ENCODE measurements at places on chromosomes 6 and 20.

GRCh38 chr6:132526461-132526860 is 11.6 kb upstream of the TAAR9 start:
- DNase-seq, result no peak

DNA sequence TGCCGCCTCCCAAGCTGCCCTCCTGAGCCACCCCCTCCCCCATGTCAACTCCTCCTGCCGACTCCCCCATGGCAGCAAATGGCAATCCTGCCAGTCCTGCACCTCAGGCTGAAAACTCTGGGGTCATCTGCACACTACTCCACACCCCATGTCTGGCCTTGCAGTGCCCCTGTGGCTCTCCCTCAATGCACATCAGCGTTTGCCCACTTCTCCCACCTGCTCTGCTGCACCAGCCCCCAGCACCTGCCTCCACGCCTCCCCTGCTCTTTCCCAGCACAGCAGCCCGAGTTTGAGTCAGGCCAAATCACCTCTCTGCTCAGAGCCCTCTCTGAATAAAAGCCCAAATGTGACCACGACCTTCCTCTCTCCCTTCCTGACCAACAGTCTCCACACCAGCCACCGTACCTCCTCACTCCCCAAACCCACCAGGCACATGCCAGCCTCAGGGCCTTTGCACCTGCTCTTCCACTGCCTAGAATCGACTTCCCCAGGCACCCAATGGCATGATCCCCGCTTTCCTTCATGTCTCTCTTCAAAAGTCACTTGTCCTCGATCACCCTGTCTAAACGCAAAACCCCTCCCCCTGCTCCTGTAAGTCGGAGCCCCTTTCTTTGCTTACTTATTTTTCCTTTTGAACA is 4.3 kb downstream of the PXDC1 start:
- no peak for DNase-seq

DNA sequence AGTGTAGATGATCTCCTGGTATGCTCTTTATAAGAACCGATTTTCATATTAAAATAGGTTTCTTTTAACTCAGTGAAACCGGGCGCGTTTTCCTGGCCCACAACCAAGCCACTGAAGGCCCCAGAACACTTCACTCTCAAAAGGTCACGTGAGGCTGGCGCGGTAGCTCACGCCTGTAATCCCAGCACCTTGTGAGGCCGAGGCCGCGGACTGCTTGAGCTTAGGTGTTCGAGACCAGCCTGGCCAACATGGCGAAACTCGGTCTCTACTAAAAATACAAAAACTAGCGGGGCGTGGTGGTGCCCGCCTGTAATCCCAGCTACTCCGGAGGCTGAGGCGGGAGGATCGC is 402 bp upstream of the TAF8 start:
- DNase-seq, result no peak

DNA sequence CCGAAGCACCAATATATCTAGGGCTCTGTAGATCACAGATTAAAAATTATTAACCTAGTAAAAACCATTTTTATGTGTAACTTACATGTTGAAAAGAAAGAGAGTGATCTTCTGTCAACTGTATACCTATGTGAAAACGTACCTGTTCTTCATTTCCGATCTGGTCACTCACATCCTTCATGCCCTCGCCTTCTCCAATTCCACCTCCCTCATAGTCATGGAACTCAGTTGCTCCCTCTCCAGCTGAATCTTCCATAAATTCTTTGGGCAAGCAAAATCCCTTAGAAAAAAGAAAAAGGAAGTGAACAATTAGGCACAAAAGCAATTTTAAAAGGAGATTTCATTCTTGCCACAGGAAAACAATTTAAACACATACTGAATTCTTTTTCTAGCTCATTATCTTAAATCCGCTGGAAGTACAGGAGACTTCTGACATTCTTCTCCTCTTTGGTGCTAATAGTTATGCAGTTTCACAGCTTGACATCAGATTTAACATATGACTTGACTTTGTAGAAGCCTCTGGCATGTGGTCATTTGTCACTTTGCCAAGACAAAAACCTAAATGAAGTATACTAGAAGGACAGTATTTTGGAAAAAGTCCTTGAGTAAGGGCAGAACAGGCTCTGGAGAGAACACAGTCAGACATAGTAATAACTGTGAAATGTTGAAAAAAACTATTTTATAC is 29.5 kb upstream of the LYRM2 start:
- DNase-seq, result no peak

DNA sequence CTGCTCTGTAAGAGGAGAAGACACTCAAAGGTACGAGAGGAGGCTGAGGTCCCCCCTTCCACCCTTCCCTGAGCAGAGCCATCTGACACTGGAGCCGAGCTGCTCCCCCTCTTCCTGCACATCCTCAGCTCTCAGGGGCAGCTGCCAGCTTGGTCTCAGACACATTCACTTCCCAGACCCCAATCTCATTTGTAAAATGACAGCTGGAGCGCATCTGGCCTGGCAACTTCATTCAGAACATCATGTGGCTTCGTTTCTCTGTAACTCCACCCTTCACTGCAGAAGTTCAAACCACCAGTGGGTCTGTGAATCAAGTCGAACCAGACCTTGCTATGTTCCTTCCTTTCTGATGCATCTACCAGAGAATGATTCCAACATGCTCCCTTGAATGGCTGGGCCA is 145.6 kb upstream of the CDH4 start:
- DNase-seq, result no peak

DNA sequence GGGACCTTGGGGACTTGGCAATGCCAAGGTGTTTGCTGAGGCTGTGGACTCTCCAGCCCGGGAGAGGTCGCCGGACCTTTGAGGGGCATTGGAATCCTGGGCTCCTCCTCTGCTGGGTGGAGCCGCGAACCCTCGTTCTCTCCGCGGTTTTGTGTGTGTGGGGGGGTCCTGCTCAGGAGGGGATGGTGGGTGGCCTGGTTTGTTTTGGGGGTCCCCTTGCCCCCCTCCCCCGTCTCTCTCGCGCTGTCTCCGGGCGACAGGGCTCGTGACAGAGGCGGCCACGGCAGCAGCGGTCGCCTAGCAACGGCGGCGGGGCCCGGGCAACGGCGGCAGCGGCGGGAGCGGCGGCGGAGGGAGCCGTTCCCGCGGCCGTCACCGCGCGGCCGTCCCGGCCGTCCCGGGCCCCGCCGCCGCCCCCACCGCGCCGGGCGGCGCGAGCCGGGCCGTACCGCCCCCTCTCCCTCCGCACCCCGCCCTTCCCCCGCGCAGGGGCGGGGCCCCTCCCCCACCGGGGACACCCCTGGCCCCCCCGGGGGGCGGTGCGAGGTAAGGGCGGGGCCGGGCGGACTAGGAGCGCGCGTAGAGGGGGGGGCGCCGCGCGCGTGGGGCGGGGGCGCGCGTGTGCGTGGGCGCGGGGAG is 7.8 kb downstream of the SYNGAP1 start:
- no peak for DNase-seq

DNA sequence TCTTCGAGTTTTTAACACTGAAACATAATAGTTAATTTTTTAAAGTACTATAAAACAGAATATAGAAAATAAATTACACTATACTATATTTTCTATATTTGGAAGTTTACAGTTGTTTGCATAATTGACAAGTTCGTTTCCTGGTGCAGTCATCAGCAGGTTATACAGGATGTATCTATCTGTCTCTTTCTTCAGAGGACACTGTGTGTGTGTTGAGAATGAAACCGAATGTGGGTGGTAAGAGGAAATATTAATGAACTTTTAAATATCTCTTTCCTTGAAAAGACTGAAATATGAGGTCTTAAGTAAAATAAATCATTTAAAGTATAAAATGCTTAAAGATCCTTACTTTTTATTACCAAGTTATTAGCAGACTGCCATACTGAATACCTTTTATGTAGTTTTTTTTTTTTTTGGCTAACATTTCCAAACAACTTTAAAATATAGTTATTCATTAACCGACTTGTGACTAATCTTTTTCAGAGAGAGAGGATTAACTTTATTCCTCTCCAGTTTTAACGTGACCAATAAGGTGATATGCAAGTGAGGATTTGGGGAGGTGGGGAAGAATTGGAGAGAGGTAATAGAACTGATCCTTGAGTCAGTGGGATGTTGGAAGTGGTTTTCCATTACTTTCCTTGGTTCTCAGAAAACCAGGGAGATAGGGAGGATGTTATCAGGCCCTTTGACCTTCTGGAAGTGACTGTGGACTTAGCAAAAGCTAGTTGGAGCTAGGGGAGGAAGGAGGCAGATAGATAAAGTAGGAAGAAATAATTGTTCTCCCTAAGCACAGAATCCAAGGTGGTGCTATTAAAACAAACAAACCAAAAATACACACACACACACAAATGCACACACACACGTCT is 380.0 kb upstream of the FLRT3 start:
- no peak for DNase-seq

- DNase-seq, result no peak
Measured at GRCh38 chr6:128070406-128070805, 169.5 kb upstream of the THEMIS start.

GRCh38 chr20:57350081-57350710 is 859 bp upstream of the RAE1 start:
- DNase-seq, result no peak

GRCh38 chr6:135506270-135506997 is 8.9 kb upstream of the AHI1 start:
- no peak for DNase-seq

DNA sequence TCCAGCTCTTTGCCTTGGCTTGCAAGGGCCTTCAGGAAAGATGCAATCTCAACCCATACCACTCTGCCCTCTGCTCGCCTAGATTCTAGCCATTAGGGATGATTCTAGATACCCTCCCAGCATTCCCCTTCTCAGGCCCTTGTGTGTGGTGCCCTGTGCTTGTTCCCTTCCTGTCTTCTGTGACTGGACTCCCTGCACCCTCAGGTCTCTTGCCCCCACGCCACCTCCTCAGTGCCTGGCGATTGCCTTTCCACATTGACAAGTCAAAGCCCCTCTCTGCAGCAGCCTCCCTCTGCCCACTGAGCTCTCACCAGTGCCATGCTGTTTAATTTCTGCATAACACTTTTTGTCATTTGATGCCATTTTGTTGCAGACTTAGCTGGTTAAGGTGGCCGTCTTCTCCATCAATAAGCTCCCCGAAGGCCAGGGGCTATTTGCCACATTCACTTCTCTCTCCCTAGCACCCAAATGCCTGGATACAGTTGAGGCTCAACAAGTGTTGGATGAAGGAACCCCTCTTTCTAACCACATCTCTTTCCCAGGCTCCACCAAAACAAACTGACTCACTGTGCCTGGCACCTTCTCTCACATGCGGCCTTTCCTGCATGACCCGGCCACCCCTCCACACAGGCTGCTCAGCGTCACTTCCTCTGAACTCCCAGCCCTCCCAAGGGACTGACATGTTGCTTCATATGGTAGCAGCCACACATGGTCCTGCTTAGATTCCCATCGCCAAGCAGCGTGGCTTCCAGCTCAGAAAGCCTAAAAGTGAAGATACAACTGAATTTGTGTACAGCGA is 4.6 kb upstream of the TXNDC5 start:
- no peak for DNase-seq

DNA sequence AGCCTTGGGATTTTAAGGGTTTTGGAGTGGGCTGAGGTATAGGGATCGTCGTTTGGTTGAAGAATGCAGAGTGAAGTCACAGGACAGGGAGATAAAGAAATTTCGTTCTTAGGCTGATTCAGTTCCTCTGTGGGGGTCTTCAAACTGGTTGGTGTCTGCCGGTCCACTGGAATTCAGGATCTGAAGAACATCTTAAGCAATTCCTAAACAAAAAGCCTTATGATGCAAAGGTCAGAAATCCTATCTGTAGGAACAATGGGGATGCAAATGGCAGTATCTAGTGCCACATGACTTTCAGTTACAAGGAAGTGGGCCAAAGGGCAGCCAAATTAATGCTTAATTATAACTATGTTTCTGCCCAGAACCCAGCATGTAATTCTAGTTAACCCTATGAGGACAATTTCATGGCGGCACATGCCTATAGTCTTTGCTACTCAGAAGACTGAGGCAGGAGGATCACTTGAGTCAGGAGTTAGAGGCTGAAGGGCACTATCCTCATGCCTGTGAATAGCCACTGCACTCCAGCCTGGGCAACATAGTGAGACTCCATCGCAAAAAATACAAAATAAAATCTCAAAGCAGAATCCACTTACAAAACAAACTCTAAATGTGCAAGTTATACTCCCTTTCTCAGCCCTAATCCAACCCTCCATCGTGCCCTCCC is 4.6 kb upstream of the SLC2A10 start:
- no peak for DNase-seq

DNA sequence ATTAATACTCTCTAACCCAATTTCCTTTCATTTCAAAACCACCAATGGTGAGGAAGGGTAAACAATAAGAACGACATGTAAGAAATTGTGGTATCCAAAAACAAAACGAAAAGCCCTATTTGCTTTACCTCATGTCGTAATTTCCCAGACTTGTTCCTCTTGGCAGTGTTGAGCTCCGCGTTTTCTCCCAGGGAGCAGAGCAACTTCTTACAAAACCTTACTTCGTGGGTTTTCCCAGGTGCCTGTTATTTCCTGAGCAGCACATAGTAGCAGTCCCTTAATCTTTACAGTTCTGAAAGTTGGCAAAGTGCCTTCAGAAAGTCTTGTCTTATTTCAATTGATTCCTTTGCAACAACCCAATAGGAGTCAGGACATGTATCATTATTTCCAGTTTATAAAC is 207.9 kb upstream of the MARCKS start:
- no peak for DNase-seq

DNA sequence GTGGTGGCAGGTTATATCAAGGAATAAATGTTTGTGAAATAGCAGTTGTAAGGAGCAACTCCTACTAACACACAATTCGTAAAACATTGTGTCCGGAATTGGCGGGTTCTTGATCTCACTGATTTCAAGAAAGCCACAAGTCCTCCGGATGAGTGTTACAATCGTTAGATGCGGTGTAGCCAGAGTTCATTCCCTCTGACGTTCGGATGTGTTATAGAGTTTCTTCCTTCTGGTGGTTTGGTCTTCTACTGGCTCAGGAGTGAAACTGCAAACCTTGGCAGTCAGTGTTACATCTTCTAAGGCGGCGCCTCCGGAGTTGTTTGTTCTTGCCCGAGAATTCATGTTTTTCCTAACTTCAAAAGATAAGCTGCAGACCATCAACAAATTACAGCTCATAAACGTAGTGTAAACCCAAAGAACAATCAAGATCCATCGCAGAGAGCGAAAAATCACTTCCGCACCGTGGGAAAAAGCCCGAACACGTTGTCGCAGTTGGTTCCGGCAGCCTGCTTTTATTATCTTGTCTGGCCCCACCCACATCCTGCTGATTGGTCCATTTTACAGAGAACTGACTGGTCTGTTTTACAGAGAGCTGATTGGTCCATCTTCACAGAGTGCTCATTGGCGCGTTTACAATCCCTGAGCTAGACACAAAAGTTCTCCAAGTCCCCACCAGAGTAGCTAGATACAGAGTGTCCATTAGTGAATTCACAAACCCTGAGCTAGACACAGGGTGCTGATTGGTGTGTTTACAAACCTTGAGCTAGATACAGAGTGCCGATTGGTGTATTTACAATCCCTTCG is 58.2 kb downstream of the TRIM27 start:
- DNase-seq, result no peak

GRCh38 chr6:74690365-74690764 is 515.5 kb downstream of the COL12A1 start:
- DNase-seq, result no peak

- DNase-seq, result no peak
Measured at GRCh38 chr20:59729506-59729905, 125.2 kb downstream of the PHACTR3 start.

DNA sequence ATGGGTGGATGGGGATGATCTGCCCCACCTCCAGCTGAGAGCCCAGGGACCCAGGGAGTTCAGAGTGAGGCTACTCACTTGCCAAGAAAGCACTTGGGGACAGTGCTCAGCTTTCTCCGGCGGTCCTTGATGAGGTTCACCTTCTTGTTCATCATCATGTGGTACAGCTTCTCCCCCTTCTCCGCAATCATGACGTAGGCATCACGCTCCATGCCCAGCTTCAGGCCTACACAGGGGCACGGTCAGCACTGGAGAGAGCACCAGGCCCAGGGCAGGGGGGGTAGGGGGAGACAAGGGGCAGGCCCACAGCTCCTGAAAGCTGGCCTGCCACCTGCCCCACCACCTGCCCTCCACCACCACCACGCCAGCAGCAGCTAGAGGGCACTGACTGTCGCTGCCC is 139.2 kb downstream of the PREX1 start:
- DNase-seq, result no peak
